ENCODE measurements at places on chromosomes 1 and 21.

DNA sequence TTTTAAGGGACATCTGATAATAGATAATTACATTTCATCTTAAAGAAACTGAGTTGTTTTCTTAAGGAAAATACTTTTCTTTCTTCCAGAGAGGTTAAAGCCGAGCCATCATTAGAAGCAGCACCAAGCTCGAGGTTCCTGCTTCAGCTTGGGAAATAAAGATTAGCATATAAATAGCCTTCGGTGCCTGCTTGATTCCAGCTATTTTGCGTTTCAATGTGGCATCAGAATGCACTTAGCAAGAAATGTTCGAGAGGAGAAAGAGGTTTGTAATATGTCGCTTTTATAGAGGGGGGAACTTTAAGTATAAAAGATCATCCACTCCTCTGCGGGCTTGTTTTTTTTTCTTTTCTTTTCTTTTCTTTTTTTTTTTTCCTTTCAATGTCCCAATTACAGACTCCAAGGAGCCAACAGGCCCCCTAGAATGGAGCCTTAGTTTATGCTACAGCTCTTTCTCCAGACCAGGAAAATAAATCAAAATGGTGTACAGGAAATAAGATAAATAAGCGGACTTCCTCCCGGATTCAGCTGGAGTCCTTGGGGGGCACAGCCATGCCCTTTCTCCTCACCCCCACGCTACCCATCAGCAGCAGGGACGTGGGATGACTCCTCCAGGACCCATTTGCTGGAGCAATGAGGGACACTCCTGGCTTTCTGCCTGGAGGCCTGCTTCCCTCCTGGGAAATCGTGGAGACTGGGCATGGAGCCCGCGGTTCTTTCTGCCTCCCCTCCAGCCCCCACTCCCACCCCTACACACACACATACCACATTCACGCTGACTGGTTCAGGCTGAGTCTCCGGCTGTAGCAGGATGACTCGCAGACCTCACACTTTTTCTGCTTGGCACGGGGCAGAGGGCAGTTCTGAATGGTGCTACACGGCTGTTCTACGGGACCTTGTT, 131.6 kb downstream of the RRAGC start:
- no peak for DNase-seq

GRCh38 chr1:38991638-38992411, 749 bp downstream of the AKIRIN1 start:
- DNase-seq = peak; percentile 29

DNA sequence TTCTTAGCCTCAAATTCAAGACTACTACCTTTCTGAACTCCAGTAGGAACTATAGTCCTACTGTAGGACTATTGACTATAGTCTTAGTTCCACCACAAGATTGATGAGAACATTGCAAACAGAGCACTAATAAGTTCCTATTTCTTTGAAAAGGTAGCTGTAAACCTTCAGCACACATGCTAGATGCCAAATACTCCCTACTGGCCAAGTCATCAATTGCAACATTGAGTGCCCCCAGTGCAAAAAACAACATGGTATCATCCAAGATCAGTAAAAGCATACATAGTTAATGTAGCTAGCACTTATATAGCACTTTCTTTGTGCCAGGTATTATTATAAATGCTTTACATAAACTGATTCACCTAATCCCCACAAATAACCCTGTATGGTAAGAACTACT, 99.8 kb downstream of the MRPL39 start:
- DNase-seq = no peak

DNA sequence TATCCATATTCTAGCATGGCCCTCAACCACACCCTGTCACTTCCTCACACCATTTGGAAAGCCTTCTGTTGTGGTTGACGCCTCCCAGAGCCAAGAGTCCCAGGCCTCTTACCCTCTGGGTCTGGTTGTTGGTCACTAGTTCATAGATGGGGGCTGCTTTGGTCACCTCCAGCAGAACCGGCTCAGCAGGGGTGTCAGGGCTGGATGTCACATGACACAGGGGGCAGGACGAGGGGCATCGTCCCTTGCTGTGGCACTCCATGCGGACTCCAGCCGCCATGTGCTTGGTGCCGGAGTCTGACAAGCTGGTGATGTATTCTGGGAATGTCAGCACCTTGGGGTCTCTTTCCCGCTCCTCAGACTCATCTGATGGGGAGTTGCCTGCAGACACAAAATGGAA, 270.1 kb downstream of the ASTN1 start:
- no peak for DNase-seq

GRCh38 chr1:163650624-163651023, 328.9 kb downstream of the NUF2 start:
- no peak for DNase-seq

DNA sequence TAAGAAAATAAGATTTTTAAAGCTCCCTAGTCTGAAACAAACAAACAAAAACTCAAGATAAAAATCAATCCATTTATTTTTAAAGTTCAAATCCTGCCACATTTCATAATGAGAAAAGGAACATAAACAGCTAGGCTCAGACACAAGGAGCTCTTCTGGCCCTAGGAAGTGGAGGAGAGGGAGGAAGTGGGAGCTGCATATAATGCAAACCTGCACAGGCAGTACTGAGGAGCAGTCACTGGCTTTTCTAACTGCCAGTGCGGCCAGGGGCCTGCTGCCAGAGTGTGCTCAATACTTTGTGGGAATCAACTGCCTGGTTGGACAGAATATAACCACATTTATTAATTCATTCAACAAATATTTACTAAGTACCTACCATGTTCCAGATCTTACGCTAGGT, 139.8 kb upstream of the SPATA6 start:
- DNase-seq = no peak

DNA sequence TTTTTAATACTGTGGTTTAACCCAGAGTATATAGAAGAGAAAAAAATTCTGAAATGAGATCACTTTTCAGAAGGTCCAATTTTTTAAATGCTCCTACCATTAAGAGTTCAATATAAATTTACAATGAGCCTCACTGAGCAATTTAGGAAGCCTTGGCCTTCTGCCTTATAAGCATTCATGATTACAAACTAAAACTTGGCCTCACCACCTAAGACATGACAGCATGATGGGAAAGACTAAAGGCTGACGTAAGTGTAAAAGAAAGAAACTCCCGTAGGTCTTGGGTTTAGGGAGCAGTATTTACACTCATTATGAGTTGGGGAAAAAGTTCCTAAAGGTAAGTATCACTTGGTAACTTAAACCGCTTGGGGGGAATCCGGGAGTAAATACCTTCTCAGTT, 70.7 kb upstream of the ESRRG start:
- no peak for DNase-seq

- no peak for DNase-seq
Measured at GRCh38 chr1:248576260-248576980, 1.9 kb upstream of the OR2T34 start.

GRCh38 chr1:45325851-45326506, 716 bp upstream of the HPDL start:
- no peak for DNase-seq

DNA sequence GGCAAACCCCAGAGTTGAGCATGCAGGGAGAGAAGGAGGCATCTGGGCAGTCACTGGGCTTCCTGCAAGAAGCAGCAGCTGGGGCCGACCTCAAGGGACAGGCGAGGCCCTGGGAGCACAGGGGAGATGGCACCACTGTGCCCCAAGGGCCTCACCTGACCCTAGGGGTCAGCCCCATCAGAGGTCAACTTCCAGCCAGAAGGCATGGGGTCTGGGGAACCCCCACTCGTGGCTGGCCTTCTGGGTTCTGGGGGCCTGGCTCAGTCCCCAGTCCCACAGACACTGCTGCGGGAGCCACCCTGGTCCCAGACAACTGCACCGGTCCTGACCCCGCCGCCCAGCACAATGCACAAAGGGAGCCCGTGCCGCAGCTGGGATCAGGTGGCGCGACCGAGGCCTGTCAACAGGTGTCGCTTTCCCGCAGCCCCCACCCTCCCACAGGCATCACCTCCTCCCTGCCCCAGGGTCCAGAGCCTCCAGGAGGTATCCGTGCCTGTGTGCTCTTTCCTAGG, 6.2 kb downstream of the WNT9A start:
- DNase-seq = no peak

DNA sequence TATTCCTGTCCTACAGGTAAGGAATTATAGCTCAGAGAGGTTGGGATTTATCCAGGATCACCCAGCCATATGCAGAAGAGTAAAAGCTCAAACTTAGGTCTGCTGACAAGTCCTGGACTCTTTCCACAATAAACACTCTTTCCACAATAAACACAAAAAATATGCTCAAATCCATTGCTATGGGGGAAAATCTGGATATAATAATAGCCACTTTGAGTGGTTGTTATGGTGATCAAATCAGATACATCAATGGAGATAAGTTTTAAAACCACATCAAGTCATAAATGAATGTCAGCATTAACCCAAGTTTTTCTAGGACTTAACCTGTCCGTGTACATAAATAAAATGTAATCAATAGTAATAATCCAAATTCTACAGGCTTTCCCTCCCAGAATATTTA, 22.3 kb upstream of the TTF2 start:
- no peak for DNase-seq

DNA sequence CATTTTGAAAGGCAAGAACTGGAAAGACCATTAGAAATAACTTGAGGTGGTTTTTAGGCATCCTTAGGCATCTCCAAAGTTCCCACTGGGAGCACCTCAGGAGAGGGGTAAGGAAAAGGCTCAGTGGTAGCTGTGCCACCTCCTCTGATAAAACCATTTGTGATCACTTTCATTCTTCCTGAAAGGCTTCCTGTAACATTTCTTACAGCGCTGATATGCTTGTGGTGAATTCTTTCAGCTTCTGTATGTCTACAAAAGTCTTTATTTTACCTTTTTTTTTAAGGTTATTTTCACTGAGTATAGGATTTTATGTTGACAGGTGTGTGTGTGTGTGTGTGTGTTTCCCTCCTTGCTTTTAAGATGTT, 54.8 kb downstream of the VANGL2 start:
- DNase-seq = no peak

DNA sequence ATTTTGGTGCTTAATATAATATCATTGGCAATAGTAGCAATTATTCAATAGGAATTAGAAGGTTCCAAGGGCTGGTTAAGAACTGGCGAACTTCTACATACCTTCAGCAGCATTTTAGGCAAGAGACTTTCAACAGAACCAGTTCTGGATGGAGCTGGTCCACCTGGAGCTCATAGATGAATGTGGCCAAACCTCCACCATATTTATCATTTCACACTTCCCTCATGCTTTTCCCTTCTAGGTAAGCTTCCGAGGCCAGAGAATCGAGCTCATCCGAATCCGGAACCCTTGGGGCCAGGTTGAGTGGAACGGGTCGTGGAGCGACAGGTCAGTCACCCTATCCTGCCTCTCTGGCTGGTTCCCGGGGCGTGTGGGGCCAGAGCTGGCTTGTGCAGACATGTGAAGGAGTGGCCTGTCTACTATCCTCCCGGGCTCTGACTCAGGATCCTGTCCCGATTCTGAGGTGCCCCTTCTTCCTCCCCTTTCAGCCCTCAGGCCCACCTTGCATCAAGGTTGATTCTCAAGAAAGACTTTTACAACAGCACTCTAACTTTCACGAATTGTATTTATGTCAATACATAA, 24.7 kb downstream of the CAPN9 start:
- peak; percentile 41 for DNase-seq

DNA sequence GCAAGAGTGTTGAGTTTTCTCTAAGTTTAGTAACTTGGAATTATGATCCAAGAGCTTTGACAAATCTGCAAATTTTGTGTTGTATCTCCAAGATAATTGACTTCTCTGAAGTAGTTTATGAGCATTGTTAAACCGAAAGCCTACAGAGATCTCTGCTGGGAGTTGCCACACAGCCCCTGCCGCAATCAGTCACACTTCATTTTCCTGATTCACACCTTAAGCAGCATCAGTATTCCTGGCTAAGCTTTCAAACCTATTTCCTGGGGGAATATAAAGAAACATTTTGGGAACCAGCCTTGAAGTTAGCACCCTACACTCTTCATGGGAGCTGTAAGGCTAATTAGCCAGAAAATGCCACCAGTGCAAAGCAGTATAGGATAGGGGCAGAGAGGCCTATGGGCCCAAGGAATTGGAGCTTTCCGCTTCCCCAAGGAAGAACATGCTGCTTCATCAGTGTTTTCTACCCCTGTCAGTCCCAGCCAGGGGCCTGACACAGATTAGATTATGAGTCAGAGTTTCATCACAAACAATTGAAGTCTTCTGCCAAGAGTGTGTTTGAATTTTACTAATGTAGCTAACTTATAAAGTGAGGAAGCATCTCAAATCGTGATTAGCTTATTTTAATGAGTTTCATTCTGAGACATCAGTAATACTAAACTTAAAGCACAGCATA, 23.2 kb upstream of the CACYBP start:
- DNase-seq = peak; percentile 68

GRCh38 chr1:66542314-66542713, 8.4 kb downstream of the SGIP1 start:
- DNase-seq = no peak

- peak; percentile 25 for DNase-seq
Measured at GRCh38 chr1:240414237-240414636, 197.7 kb downstream of the GREM2 start.

DNA sequence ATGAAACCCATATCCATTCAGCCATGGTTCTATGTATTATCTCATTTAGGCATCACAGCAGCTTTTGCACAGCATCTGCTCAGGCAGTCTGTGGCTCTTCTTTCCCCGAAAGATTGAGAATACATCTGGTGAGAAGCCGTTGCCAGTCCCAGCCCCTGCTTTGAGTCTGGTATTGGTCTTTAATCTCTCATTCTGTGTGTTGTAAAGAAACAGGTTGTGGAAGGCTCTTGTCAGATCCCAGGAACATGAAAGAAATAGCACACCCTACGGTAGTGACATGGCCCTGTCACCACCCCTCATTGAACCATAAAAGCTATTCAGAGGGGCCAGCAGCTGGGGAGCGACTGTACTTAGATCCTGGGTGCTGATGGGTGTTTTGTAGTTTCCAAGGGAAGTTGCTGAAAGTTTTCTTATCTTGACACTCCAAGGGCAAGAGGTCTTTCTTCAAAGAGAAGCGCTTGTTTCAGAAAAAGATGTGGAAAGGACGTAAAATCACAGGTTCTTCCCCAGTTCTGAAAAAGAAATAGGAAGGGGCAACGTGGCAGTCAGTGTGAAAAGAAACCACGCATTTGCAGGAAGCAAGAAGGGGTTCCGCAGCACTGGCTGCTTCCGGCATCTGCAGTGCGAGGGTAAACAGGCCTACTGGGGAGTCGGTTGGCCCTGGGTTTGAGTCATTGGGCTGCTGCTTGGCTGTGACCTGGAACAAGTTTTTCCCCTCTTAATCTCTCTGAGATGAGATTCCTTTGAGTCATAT, 145.0 kb downstream of the DHRS3 start:
- no peak for DNase-seq

DNA sequence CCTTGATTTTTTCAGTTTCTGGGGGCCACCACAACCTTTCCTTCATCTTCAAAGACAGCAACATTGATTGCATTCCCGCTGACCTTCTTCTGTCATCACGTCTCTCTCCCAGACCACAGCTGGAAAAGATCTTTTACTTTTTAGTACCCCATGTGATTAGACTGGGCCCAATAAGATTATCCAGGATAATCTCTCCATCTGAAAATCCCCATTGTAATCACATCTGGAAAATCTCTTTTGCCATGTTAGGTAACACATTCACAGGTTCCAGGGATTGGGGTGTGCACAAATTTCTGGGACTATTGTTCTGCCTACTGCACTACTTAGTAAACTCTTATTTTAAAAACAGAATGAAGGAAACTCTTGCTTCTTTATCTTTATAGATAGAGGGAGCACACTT, 47.1 kb upstream of the INSL5 start:
- DNase-seq = no peak

GRCh38 chr1:25737130-25737529, 62.9 kb upstream of the SELENON start:
- DNase-seq = no peak

All from RWPE1 (cell line).